ENCODE measurements at places on chromosomes 12 and 14. TPM values are rescaled to one million over a fixed set of nuclear protein-coding genes. Genes with fewer than 3 reads are reported as not detected.

DNA sequence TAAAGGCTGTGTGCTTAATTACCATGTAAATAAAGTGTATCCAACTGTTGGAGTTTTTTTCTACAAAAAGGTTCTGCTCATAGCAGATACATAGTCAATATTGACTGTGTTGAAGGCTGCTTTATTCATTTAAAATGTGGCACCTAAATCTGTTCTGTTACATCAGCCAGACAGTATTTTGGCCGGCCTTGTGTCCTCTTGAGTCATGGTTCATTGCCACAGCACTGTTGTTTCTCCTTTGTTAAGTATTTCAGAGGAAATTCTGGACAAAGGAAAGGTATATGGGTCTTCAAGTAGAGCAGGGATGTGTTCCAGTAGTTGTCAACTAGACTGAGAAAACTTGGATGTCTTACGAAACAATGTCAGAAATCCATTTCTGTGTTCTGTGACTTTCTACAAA is 95.5 kb downstream of the SLC38A6 start:
- no peak for DNase-seq

- no peak for DNase-seq
Observed at GRCh38 chr12:159156-159782, 54.7 kb downstream of the SLC6A12 start.

- peak; percentile 79 for DNase-seq
Observed at GRCh38 chr14:70714055-70714550, 72.4 kb downstream of the TTC9 start.

DNA sequence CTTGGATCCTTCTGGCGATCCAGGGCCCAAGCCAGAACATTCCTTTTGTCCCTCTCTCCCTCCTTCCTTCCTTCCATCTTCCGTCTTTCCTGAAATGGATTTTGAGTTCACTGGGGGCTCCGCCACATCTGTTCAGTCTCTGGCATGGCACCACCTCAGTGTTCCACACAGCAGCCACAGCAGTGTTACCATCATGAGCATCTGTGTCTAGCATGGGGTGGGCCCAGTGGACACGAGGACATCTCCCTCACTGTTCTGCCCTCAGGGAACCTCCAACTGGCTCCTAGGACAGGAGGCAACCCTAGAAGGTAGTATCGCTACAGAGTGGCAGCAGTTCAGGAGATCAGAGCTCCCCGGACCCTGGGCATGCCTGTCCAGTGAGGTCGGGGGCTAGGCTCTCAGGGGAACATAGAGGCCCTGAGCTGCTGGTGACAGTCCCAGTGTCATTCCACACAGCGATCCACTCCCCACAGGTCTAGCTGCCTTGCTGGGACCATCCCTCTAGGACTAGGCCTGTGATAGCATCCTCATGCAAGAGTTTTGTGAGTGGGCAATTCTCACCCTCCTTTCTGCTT is 59.0 kb downstream of the GALNT16 start:
- DNase-seq, result no peak

- DNase-seq, result no peak
Observed at GRCh38 chr12:120413901-120414695, 23.8 kb upstream of the COX6A1 start.

DNA sequence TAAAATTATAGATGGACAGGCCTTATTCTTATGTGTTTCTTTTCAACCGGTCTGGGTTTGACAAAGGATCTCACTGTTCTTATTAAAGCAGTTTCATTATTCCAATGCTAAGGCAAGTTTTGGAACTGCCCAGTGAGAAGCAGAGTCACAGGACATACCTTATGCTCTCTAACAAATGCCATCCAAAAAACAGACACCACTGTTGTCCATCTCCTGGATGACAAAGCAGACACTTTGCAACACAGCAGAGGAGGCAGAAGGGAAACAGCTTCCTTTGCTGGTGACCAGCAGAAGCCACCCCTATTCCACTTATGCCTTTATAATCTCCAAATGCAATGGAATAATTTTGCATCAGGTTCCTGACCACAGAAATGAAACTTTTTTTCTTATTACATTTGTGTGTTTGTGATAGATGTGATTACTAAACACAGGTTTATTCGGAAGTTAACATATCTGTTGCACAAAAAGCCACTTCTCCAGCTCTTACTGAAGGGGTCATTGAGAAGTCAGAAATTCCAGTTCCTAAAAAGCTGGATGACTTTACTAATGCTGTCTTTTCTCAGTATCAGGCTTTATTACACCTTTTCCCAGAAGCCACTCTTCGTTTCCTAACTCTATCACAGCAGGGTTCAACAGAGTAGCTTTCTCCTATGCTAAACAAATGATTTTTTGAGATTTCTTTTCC is 115.6 kb downstream of the BTG1 start:
- DNase-seq, result no peak

Gene RNASE3
- not detected for total RNA-seq

Gene STK38L
- 29.3 TPM for total RNA-seq

Gene PLXNC1
- 4.1 TPM for total RNA-seq

Measured in cardiac muscle cell (in vitro differentiated cells and primary cell).